ENCODE measurements at places on chromosomes 1 and 21. TPM values are rescaled to one million over a fixed set of nuclear protein-coding genes. Genes with fewer than 3 reads are reported as not detected.

DNA sequence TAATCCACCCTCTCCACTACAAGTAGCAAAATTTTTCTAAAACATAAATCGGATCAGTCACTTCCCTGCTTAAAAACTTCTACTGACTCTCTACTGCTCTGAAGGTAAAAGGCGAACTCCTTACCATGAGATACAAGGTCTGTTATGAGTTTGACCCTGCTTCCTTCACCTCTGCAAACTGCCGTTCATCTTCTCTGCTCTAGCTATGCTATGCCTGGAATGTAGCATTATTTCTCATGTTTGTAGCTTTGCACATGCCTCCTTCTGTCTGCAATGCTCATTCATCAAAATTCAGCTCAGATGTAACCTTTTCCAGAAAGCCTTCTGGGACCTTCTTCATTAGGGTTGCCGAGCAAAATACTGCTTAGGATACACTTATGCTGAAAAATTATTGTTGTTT, 30.8 kb downstream of the RPL5 start:
- H3K27me3 ChIP-seq = no peaks in the 10 kb centered on the region
- no peaks in the 10 kb centered on the region for H3K36me3 ChIP-seq
- H3K4me1 ChIP-seq = peaks cover 7% of the 10 kb centered on the region
- H3K27ac ChIP-seq = no peak overlapping the region

Gene PAQR7
- total RNA-seq = 2.1 TPM

- H3K27ac ChIP-seq = no peak overlapping the region
- DNase-seq = no peak
- H3K36me3 ChIP-seq = no peaks in the 10 kb centered on the region
- no peak overlapping the region for H3K4me3 ChIP-seq
- H3K4me1 ChIP-seq = peaks cover 3% of the 10 kb centered on the region
Measured at GRCh38 chr1:244727871-244728474, 75.0 kb downstream of the DESI2 start.

DNA sequence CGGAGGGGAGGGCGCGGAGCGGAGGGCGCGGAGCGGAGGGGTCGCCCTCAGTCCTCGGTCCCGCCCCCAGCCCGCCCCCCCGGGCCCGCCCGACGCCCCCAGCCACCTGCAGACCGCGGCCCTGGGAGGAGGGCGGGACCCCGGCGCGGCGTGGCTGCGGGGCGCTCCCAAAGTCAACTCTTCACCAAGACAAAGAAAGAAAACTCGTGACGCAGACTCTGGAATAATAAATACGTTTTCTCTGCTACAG, 1.2 kb downstream of the HES4 start:
- no peaks in the 10 kb centered on the region for H3K36me3 ChIP-seq
- H3K4me1 ChIP-seq = peaks cover 21% of the 10 kb centered on the region
- H3K4me3 ChIP-seq = peak overlapping the region; percentile 80

- H3K4me3 ChIP-seq = no peak overlapping the region
- no peaks in the 10 kb centered on the region for H3K27me3 ChIP-seq
- H3K27ac ChIP-seq = no peak overlapping the region
- DNase-seq = no peak
- peaks cover 4% of the 10 kb centered on the region for H3K36me3 ChIP-seq
Measured at GRCh38 chr1:170714163-170714562, 50.2 kb downstream of the PRRX1 start.

GRCh38 chr1:112722601-112723510, 7.7 kb upstream of the PPM1J start:
- peaks cover 32% of the 10 kb centered on the region for H3K27me3 ChIP-seq
- H3K27ac ChIP-seq = no peak overlapping the region
- no peak for DNase-seq

Gene CD1B
- total RNA-seq = not detected

GRCh38 chr21:33063907-33064622, 5.9 kb upstream of the OLIG1 start:
- no peak overlapping the region for H3K4me3 ChIP-seq
- H3K27me3 ChIP-seq = peaks cover 80% of the 10 kb centered on the region
- no peak overlapping the region for H3K27ac ChIP-seq
- DNase-seq = no peak
- H3K36me3 ChIP-seq = no peaks in the 10 kb centered on the region
- no peaks in the 10 kb centered on the region for H3K4me1 ChIP-seq

- no peaks in the 10 kb centered on the region for H3K36me3 ChIP-seq
- H3K4me3 ChIP-seq = no peak overlapping the region
- no peaks in the 10 kb centered on the region for H3K4me1 ChIP-seq
- no peak overlapping the region for H3K27ac ChIP-seq
- no peak for DNase-seq
Measured at GRCh38 chr1:111212634-111213335, 12.3 kb upstream of the DENND2D start.

- no peaks in the 10 kb centered on the region for H3K4me1 ChIP-seq
- H3K27me3 ChIP-seq = no peaks in the 10 kb centered on the region
- no peaks in the 10 kb centered on the region for H3K36me3 ChIP-seq
- no peak for DNase-seq
Measured at GRCh38 chr1:227911376-227911775, 36.4 kb downstream of the WNT9A start.

Gene NDC1
- 6.0 TPM for total RNA-seq

DNA sequence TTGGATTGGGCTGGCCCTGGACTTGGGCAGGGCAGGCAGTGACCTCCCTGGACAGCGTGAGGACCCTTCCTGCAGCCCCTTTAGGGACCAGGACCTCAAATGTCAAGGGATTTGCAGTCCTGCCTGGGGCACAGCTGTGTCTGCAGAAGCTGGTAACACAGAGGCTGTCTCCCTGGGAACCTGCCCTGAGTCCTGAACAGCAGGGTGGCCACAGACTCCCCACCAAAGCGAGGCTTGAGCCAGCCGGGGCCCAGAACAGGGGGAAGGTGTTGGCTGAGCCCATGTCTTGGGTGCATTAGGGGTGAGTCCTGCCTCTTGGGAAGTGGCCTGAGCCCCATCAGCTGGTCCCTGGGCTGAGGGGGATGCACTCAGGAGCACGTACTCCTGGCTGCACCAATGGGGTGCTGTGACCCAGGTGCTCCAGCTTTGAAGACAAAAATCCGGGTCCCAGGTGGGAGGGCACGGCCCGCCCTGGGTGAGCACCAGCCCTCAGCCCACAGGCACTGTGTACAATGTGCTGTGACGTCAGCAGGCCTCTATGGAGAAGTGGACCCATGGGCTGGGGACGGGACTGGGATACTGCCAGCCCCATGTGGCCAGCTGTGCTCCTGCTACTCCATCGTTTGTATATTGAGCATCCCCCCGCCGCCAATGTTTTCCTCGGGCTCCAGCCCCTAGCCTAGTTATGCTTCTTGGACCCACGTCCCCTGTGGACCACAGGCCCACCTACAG, 72.0 kb upstream of the ARHGEF16 start:
- no peak for DNase-seq
- H3K4me3 ChIP-seq = no peak overlapping the region
- H3K4me1 ChIP-seq = no peaks in the 10 kb centered on the region
- no peaks in the 10 kb centered on the region for H3K27me3 ChIP-seq
- no peaks in the 10 kb centered on the region for H3K36me3 ChIP-seq

- DNase-seq = peak; percentile 86
- peaks cover under 1% of the 10 kb centered on the region for H3K36me3 ChIP-seq
- H3K27me3 ChIP-seq = no peaks in the 10 kb centered on the region
Measured at GRCh38 chr1:226001963-226002666, 3.0 kb upstream of the SDE2 start.

DNA sequence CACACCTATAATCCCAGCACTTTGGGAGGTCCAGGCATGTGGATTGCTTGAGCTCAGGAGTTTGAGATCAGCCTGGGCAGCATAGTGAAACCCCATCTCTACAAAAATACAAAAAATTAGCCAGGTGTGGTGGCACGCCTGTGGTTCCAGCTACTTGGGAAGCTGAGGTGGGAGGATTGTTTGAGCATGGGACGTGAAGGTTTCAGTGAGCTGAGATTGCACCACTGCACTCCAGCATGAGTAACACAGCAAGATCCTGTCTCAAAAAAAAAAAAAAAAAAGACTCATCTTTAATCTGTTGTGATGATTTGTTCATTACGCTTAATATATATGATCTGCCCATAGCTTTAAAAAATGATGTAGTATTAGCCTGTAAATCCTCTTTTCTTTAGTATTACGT, 44.0 kb downstream of the OR10J1 start:
- H3K4me1 ChIP-seq = no peaks in the 10 kb centered on the region
- H3K27me3 ChIP-seq = no peaks in the 10 kb centered on the region
- DNase-seq = no peak
- no peak overlapping the region for H3K27ac ChIP-seq

GRCh38 chr21:42091899-42092508, 20.9 kb downstream of the UMODL1 start:
- H3K36me3 ChIP-seq = no peaks in the 10 kb centered on the region
- no peak overlapping the region for H3K27ac ChIP-seq
- H3K27me3 ChIP-seq = peaks cover 18% of the 10 kb centered on the region
- no peak for DNase-seq
- no peak overlapping the region for H3K4me3 ChIP-seq

DNA sequence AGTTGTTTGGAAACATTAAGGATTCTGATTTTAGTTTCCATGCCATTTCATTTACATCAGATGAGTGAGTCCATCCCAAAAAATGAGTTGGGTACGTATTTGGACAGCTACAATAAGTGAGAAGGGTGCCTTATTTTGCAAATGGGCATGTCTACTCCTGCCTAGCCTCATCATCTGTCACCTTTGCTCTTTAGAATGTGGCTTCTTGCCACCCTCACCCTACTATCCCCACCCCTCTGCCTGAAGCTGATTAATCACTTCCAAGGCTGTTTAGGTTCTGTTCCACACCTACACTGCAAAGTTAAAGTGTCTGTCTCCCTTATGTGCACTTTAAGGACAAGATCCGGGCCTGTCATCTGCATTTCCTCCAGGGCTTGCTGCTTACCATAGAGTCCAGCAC, 61.2 kb downstream of the ST6GALNAC5 start:
- H3K27ac ChIP-seq = no peak overlapping the region
- H3K4me1 ChIP-seq = no peaks in the 10 kb centered on the region
- H3K27me3 ChIP-seq = no peaks in the 10 kb centered on the region
- no peaks in the 10 kb centered on the region for H3K36me3 ChIP-seq

Gene GPATCH2
- 7.7 TPM for total RNA-seq

Gene LCE2B
- not detected for total RNA-seq

DNA sequence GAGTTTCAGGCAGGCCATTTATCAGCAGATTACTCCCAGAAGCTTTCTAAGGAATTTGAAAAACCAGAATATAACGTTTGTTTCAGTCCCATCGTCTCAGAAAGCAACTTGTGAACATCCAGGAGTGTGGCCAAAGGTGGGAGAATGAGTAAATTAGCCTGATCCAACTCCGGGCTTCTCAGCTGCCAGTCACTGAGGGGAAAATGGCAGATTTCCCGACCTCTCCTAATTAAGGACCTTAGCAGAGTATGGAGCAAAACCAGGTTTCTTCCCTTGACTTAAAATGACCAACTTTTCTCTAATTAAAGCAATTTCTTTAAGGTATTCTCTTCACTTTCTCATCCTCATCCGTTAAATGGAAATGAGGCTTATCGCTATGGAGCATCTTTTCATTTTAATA, 1.0 kb downstream of the CORT start:
- no peak for DNase-seq
- H3K27ac ChIP-seq = no peak overlapping the region
- no peaks in the 10 kb centered on the region for H3K4me1 ChIP-seq
- no peak overlapping the region for H3K4me3 ChIP-seq
- H3K27me3 ChIP-seq = no peaks in the 10 kb centered on the region
- no peaks in the 10 kb centered on the region for H3K36me3 ChIP-seq

Gene KCNA10
- total RNA-seq = not detected

DNA sequence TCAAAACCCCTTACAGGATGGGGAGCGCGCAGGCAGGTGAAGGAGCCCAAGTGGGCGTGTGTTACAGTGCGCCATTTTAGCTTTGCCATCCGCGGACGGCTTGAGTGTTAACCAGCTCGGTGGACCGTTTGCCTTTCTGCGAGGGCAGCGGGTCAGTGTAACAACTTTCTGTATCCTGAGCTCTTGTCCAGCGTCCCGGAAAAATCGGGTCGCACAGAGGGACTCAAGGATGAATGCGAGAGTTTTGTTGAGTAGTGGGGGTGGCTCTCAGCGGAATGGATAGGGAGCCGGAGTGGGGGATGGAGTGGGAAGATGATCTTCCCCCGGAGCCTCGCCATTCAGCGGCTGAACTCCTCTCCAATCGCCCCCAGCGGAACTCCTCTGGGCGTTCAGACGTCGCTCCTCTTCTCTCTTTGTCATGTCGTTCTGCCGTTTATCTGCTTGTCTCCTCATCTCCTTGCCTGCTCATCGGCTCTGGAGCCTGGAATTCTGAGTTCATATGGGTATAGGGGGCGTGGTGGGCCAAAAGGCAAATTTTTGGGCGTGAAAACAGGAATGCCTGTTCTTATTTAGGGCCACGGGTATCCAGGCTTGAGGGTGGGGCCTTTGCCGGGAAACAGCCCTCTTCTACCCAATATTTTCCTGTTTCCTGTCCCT, 295.4 kb downstream of the CTH start:
- H3K27me3 ChIP-seq = no peaks in the 10 kb centered on the region
- no peak for DNase-seq
- peak overlapping the region; percentile 42 for H3K4me3 ChIP-seq
- H3K36me3 ChIP-seq = no peaks in the 10 kb centered on the region
- H3K27ac ChIP-seq = no peak overlapping the region

DNA sequence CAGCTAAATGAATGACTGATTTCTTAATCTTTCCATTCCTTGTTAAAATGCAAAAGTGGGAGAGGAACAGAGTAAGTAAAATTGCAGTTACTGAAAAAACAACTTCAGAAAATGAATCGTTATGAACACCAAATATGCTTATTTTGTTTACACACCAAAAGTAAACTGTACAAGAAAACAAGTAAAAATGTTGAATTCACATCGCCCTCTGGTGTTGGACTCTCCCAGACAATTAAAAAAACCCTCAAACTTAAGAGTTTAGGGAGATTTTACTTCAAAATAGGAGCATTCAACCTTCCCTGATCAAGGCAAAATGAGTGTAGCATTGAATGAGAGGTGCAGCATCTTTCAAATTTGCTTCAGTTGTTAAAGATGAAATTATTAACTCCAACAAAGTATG, 19.4 kb upstream of the ESRRG start:
- H3K4me1 ChIP-seq = no peaks in the 10 kb centered on the region
- DNase-seq = no peak
- H3K4me3 ChIP-seq = no peak overlapping the region
- H3K27me3 ChIP-seq = no peaks in the 10 kb centered on the region

Gene NTMT2
- 2.2 TPM for total RNA-seq

GRCh38 chr1:219781491-219781890, 146.9 kb downstream of the SLC30A10 start:
- no peaks in the 10 kb centered on the region for H3K36me3 ChIP-seq
- H3K4me1 ChIP-seq = no peaks in the 10 kb centered on the region
- no peaks in the 10 kb centered on the region for H3K27me3 ChIP-seq
- no peak overlapping the region for H3K27ac ChIP-seq
- H3K4me3 ChIP-seq = no peak overlapping the region
- DNase-seq = no peak

Gene C4BPA
- not detected for total RNA-seq

DNA sequence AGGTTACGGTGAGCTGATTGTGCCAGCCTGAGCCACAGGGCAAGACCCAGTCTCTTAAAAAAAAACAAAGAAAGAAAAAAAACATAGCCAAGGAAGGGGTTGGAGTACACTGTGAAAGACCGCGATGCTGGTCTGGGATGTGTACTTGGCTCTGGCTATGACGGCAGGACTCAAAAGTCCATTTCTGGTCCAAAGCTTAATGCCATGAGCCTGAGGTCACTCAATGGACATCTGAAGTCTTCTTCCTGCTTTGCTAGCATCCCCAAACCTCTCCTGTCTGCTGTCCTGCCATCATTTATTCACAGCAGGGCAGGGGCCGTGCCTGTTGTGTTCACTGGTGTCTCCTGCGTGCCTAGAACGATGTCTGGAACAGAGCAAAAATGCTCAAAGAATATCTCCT, 1.5 kb upstream of the ARHGEF10L start:
- no peak for DNase-seq
- H3K4me3 ChIP-seq = no peak overlapping the region
- peaks cover 15% of the 10 kb centered on the region for H3K27me3 ChIP-seq
- H3K27ac ChIP-seq = peak overlapping the region; percentile 23
- H3K36me3 ChIP-seq = no peaks in the 10 kb centered on the region

All from heart right ventricle (tissue), 16 donors.